CD8-positive, alpha-beta memory T cell (primary cell): ENCODE measurements at places on chromosomes 4 and X. TPM values are rescaled to one million over a fixed set of nuclear protein-coding genes. Genes with fewer than 3 reads are reported as not detected.

- DNase-seq = peak; percentile 37
Measured at GRCh38 chrX:101417981-101418841, 10.2 kb downstream of the HNRNPH2 start.

GRCh38 chr4:162732876-162733275 lies 433.8 kb downstream of the NAF1 start:
- no peak for DNase-seq

DNA sequence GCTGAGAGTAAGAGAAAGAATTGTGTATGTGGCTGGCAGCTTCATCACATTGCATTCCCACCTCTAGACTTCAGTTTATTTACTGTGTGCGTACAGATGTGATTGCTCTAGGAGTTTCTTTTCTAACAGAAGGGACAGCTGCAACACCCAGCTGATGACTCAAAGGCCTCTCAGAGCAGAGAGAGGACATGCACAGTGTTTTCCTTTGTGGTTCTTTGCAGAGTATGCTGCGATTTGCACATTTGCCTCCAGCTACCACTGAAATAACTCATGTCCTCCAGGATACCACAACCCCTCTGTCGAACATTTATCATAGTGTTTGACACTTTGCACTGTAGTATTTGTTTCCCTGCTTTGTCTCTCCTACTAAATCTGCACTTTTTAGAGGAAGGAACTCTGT lies 294.1 kb downstream of the STIM2 start:
- DNase-seq = no peak

DNA sequence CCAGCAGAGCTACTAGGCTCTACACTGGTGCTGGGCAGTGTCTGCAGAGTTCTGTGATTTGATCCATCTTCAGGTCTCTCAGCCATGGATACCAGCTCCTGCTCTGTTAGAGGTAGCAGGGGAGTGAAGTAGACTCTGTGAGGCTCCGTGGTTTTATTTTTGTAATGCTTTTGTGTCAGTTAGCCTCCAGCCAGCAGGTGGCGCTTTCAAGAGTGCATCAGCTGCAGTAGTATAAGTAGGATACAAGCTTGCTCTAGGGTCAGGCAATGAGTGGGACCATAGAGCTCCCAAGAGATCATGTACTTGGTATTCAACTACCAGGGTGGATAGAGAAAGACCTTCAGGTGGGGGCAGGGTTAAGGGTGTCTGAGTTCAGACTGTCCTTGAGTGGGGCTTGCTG lies 362.5 kb upstream of the TRAM1L1 start:
- no peak for DNase-seq

DNA sequence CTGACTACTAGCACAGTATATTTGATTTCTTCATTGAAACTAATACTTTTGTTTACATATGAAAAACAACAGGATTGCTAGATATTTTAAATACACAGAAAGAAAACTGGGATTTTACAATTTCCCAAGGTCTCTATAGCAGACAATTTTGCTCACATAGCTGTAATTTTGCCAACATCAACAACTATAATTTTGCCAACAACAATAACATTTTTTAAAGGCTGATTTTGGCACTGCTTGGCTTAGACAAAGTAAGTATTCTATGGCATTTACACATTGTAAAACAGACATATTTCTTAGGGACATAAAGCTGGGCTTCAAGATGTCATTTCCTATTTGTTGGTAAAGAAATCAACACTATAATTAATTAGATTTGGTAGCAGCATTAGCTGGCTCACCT lies 922.1 kb downstream of the RAB28 start:
- no peak for DNase-seq

- no peak for DNase-seq
Measured at GRCh38 chrX:136495043-136495442, 2.3 kb upstream of the HTATSF1 start.

DNA sequence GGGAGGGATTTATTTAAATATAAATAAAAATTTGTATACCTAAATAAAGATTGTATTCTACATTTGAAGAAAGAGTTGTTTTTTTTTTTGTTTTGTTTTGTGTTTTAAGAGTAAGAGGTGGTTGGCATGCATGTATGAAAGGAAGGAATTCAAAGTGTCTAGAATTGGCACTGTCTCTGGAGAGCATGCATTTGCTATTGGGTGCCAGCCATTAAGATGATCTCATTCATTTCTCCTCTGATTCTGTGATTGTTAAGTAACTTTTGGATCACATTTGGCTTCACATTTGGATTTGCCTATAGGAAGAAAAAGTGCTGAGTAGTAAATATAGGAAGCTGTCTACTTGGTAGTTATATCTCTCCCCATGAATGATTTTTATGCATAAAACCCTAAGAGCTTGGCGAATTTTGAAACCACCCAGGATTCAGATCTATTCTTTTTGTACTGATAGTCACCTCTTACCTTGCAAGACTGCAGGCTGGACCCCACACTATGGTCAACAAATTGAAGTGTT lies 7.8 kb upstream of the BOD1L1 start:
- no peak for DNase-seq

GRCh38 chrX:53256446-53257041 lies 24.8 kb downstream of the IQSEC2 start:
- no peak for DNase-seq

- peak; percentile 42 for DNase-seq
Measured at GRCh38 chr4:74228691-74229640, 71.0 kb downstream of the MTHFD2L start.

DNA sequence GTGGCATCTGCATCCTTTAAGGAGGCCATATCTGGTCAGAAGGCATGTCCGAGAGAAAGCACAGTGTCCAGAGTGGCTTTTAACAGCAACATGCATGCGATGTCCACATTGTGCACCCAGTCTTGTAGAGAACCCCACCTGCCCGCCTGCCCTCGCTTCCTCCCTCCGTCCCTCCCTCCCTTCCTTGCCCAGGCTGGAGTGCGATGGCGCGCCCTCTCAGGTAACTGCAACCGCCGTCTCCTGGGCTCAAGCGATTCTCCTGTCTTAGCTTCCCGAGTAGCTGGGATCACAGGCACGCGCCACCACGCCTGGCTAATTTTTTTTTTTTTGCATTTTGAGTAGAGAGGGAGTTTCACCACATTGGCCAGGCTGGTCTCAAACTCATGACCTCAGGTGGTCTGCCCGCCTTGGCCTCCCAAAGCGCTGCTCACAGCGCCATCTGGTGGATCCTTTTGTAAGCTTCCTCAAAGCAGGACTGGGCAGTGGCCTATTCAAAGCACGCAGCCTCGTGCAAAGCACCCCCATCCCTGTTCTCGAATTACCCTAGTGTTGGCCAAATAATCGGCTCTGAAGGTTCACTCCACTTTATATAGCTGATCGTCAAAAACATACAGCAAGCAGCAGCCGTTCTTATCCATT lies 15.0 kb downstream of the BRCC3 start:
- DNase-seq = peak; percentile 24

GRCh38 chr4:151961456-151961855 lies 200.6 kb upstream of the GATB start:
- DNase-seq = no peak

GRCh38 chr4:176849076-176849475 lies 56.4 kb upstream of the VEGFC start:
- no peak for DNase-seq

GRCh38 chr4:54144661-54145171 lies 44.8 kb downstream of the GSX2 start:
- DNase-seq = no peak

DNA sequence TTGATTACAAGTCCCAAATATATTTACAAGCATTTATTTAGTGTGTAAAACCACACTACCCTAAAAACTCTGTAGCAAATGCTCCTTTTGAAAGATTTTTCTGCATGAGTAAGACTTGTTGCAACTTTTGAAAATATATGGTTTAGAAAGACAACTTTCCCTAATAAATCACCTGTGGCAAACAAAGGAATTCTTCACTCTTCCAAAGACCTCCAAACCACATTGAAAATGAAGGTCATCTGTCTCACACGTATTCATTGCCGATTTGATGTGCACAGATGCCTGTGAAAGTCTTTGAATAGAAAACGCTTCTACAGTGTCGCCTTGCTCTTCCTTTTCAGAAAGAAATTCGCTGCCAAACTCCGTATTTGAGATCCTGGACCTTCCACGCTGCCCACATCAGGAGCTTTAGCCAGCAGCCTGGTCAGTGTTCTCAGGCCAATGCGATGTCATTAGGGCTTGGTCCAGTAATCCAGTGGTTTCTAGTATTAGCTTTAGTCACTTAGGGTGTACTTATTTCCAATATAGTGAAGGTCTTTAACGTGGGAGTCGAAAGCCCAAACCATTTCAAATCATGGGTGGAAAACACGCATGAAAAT lies 22.2 kb downstream of the SPINK2 start:
- DNase-seq = no peak

- DNase-seq = no peak
Measured at GRCh38 chrX:65679071-65679540, 11.7 kb downstream of the MSN start.

DNA sequence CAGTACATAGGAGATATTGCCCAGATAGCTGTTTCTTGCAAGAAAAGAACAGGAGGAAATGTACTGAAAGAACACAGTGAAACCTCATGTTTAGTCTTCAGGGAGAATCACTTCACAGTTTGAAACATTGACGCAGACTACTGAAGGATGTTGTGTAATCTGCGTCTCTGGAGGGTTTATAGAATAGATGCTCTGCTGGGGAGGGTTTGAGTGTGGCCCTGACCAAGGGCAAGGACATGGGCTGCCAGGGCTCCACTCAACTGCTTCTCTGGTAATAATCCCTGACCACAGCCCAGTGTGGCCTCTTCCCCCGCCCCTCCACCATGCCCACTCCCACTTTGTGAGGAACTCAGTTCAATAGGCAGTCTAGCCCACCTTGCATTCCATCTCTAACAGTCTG lies 15.8 kb upstream of the ACE2 start:
- DNase-seq = no peak

- DNase-seq = no peak
Measured at GRCh38 chrX:24498975-24499374, 33.9 kb downstream of the PDK3 start.

DNA sequence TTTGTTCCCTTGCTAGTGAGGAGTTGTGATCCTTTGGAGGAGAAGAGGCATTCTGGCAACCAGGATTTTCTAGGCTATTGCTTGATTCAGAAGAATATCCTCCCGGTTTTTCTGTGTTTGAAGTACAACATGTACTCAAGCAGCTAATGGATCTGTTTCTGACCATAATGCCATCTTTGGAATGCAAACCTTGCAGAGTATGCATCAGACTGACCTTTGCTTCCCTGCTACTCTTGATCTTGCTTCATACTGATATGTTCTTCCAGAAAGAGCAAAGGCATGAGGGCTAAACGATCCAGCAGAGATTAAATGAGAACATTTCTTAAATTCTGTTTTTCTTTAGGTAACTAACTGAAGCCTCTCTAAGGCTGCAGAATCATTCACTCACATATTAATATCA lies 265.4 kb upstream of the SLC7A11 start:
- DNase-seq = no peak

- DNase-seq = no peak
Measured at GRCh38 chr4:168569066-168569930, 72.4 kb downstream of the PALLD start.

DNA sequence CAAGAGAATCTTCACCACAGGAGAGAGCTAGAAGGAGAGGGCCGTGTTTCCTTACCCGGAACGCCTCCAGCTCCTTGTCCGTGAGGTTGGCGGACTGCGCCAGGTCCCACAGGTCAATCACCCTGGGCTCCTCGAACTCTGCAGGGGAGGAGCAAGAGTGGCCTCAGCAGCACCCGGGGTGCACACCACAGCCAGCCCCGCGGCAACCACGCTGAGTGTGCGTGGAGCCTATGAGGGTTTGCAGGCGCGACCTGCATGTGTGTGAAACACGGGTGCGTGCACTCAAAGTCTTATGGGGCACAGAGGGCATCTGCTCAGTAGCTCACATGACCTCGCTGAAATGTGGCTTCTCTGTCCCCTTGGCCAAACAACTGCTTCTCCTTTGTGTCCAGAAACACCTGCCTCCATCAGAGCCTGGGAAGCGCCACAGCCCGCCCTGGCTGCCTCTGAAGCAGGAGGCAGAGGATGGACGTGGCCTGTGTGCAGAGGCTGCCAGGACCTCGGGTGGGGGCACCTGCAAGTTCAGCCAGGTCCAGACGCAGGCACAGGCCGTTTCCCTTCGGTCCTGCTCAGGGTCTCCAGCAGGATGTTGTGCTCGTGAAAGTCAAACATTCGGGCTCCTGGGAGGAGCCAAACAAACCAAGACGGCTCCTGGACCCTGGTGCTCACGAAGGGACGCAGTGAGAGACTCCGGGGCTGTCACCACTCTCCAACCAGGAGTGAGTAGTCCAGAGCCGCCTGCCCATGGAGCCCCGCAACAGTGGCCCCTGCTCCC lies 16.0 kb downstream of the LRPAP1 start:
- DNase-seq = no peak

DNA sequence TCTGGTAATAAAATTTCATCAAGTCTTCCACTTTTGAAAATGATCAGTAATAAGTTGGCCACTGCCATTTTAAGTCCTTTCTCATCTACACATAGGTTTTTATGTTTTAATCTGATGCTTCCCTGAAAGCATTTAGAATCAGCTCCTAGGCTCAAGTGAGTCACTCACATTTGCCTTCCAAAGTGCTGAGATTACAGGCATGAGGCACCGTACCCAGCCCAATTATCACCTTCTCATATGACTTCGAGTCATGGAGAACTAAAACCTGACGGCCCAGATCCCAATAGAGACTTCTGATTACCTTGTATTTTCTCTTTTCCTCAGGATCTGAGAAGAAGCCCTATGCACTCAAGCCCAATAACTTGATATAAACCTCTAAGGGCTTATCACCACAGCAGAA lies 140.8 kb downstream of the OPHN1 start:
- no peak for DNase-seq

DNA sequence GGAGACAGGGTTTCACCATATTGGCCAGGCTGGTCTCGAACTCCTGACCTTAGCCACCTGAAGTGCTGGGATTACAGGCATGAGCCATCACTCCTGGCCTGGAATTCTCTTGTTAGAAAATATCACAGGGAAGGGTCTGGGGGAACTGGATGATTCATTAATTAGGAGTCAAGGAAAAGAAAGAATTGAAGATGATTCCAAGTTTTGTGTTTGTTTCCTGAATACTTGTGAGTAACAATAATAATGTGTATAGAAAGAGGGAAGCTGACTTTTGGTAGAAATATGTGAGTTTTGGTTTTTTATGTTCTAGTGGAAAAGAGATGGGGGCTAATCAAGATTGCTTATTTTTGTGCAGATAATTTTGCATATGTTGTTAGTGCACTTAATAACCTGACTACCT lies 77.3 kb upstream of the CLNK start:
- no peak for DNase-seq

DNA sequence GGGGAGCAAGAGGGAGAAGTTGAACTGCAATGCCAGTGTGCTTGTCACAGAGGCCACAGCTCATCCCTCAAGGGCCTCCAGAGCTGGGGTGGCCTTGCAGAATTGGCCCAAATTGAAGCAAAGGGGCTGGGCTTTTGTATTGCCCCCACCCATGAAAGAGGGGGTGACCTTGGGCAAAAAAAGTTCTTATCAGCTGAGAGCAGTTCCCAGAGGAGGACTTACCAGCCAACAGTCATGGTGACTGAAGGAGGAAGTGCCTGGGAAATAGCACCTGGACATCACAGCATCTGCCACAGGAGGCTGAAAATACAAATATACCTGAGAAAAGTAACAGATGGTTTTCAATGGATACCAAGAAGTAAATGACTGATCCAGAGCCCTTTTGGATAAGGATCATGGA lies 262.4 kb downstream of the MID1IP1 start:
- DNase-seq = no peak

Gene SHROOM2
- not detected for total RNA-seq

Gene OPRPN
- total RNA-seq = not detected

Gene LRAT
- not detected for total RNA-seq

Gene MCF2
- total RNA-seq = 0.53 TPM

Gene ARHGAP36
- total RNA-seq = not detected

Gene USP17L13
- not detected for total RNA-seq

Gene IL15
- 0.70 TPM for total RNA-seq

Gene PPP1R2C
- not detected for total RNA-seq

Gene INPP4B
- 52.6 TPM for total RNA-seq

Gene PDE6B
- total RNA-seq = 10.1 TPM

Gene SASH3
- 140 TPM for total RNA-seq
